H4 (cell line): ENCODE measurements at places on chromosomes 11 and 22. TPM values are rescaled to one million over a fixed set of nuclear protein-coding genes. Genes with fewer than 3 reads are reported as not detected.

Gene TREH
- not detected in 2 replicates for total RNA-seq

Gene RTN4R
- total RNA-seq, result 3.2 TPM in 2 replicates

DNA sequence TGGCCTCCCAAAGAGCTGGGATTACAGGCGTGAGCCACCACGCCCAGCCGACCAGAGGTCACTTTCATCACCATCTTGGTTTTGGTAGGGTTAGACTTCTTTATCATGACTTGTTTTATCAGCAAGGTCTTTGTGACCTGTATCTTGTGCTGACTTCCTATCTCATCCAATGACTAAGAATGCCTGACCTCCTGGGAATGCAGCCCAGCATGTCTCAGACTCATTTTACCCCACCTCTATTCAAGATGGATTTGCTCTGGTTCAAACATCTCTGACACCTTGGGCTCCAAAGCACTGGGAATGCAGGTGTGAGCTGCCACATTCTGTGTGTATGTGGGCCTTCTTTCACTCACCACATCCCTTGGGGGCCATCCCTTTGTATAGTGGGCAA lies 5.1 kb upstream of the TALDO1 start:
- DNase-seq, result no peak

GRCh38 chr11:45921561-45922424 lies 663 bp upstream of the LARGE2 start:
- DNase-seq, result no peak

Gene PAAF1
- total RNA-seq, result 13.0 TPM in 2 replicates

Gene ART5
- 0.33 TPM in 1 of 2 replicates, not detected in the other for total RNA-seq

- DNase-seq, result no peak
These were observed 6.8 kb upstream of the GGA1 start for GRCh38 chr22:37601540-37602442.

Gene MRGPRE
- not detected in 2 replicates for total RNA-seq

Gene MUC6
- total RNA-seq, result not detected in 2 replicates

- peak; percentile 60 for DNase-seq
These were observed 125.0 kb upstream of the ARHGAP42 start for GRCh38 chr11:100562128-100562527.

GRCh38 chr11:11979488-11980117 lies 28.8 kb downstream of the DKK3 start:
- DNase-seq, result peak; percentile 59

- DNase-seq, result no peak
These were observed 146.0 kb upstream of the TBCEL start for GRCh38 chr11:120877746-120878365.

Gene GAB2
- total RNA-seq, result 0.70 and 1.0 TPM in 2 replicates

Gene MPPED2
- total RNA-seq, result 1.8 and 3.5 TPM in 2 replicates

DNA sequence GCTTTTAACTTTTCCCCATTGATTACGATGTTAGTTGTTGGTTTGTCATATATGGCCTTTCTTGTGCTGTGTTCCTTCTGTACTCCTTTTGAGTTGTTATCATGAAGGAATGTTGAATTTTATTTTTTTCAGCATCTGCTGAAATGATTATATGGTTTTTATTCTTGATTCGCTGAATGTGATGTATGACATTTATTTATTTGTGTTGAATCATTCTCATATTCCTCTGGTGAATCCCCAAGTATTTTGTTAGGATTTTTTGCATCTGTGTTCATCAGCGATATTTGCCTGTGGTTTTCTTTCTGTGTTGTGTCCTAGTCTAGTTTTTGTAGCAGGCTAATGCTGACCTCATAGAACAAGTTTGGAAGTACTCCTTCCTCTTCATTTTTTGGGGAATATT lies 78.2 kb downstream of the GGT1 start:
- DNase-seq, result no peak

DNA sequence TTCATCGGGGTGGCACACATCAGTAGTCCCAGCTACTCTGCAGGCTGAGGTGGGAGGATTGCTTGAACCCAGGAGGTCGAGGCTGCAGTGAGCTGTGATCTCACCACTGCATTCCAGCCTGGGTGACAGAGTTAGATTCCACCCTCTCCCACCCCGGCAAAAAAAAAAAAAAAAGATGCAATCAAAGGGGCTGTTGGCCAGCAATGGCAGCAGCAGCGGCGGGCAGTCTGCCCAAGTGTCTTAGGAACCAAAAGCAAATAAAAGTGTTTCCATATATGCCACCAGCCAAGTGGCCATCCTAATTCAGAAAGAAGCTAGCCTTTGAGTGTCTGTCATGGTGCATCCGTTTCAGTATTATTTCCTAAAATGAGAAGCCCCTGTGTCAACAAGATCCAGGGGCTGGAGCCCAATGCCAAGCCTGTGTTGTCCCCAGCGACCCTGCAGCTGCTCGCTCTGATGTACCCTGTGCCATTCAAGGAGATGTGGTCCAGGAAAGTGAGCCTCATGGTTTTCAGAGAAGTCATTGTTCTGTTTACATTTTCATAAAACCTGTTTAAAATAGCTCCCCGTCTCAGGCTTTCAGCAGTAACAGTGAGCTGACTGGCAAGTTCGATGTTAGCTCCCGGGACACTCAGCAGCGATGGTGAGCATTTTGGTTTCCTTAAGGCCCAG lies 12.5 kb downstream of the CDPF1 start:
- DNase-seq, result no peak

Gene C2CD2L
- 2.3 and 5.1 TPM in 2 replicates for total RNA-seq

Gene P4HA3
- total RNA-seq, result 0.17 and 0.27 TPM in 2 replicates

Gene IRF7
- 11.7 and 11.9 TPM in 2 replicates for total RNA-seq

DNA sequence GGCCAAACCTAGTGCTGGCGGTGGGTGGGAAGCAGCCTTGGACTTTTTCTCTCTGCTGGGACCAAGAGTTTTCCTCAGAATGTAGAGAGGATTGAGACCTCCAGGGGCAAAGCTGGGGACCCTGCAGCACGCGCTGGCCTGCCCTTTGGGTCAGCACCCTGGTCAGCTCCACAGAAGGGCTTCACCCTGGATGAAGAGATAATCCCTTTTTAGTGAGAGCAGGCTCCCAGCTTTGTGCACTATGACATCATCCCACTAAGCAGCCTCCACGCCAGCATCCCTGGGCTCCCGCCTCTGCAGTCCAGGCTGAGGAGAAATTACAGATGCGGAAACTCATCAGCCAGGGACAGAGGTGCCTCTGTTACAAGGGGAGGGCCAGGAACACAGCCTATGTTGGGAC lies 23.5 kb downstream of the DRICH1 start:
- DNase-seq, result no peak

Gene ARHGAP32
- total RNA-seq, result 4.8 and 5.1 TPM in 2 replicates

GRCh38 chr11:77112641-77113381 lies 10.2 kb downstream of the OMP start:
- DNase-seq, result no peak

Gene SYT7
- total RNA-seq, result 1.9 and 10.8 TPM in 2 replicates

Gene C11orf21
- 0.10 and 1.5 TPM in 2 replicates for total RNA-seq

- DNase-seq, result no peak
These were observed 99.8 kb downstream of the PKNOX2 start for GRCh38 chr11:125264100-125265022.

Gene HSPB2
- not detected in 2 replicates for total RNA-seq

Gene NUCB2
- 66.8 and 83.7 TPM in 2 replicates for total RNA-seq

GRCh38 chr11:62153087-62153395 lies 29.2 kb downstream of the INCENP start:
- DNase-seq, result no peak

- DNase-seq, result no peak
These were observed 19.8 kb downstream of the LRP4 start for GRCh38 chr11:46898396-46899095.

Gene PHETA2
- not detected in 2 replicates for total RNA-seq

GRCh38 chr11:30873924-30874610 lies 287.9 kb upstream of the MPPED2 start:
- DNase-seq, result no peak

Gene OR8H2
- total RNA-seq, result not detected in 2 replicates

- DNase-seq, result no peak
These were observed 3.6 kb upstream of the MAPK8IP1 start for GRCh38 chr11:45881708-45882368.

- DNase-seq, result no peak
These were observed 1.7 kb downstream of the DRD4 start for GRCh38 chr11:638631-639331.

DNA sequence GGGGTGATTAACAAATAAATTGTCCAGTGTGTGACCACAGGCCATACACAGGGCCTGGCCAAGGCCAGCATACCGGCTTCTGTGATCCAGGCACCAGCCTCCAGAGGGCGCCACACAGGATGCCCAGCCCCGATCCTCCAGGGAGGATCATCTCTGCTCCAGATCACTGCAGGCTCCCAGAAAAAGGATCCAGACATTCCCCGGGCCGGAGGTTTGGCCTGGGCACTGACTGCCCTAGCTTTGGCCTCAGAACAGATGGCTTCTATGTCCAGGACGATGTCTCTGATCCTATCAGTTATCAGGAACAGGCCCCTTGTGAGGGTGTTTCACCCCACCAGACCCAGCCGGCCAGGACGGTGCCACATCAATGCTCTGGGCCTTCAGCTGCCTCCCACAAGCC lies 74.5 kb upstream of the LMO1 start:
- peak; percentile 30 for DNase-seq

Gene MUC2
- not detected in 2 replicates for total RNA-seq

Gene TBX10
- not detected in 2 replicates for total RNA-seq

GRCh38 chr22:19520007-19520406 lies 4.2 kb downstream of the CLDN5 start:
- no peak for DNase-seq

Gene XKR3
- total RNA-seq, result 0.06 TPM in 1 of 2 replicates, not detected in the other

DNA sequence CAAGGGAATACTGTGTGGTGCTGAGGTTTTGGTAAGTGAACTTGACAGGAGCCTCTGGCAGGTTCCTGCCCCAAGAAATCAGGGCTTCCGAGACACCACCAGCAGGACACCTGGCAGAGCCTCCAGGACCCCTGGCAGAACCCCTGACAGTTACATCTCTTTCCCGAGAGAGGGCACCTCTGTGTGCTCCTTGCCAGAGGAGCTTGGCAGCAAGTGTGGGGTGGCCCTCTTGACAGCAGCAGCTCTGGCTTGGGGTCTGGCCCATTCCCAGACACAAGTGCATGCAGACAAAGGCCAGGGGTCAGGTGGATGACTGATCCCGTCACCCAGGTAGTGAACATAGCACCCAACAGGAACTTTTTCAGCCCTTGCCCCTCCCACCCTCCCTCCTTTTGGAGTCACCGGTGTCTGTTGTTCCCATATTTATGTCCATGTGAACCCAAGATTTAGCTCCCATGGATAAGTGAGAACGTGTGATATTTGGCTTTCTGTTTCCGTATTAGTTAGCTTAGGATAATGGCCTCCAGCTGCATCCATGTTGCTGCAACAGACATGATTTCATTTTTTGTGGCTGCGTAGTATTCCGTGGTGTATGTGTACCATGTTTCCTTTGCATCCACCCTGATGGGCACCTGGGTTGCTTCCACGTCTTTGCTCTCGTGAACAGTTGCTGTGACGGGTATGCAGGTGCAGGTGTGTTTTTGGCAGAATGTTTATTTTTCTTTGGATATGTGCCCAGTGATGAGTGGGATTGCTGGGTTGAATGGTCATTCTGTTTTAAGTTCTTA lies 21.2 kb upstream of the OSBPL5 start:
- DNase-seq, result no peak

Gene RFPL1
- 0.08 TPM in 1 of 2 replicates, not detected in the other for total RNA-seq

Gene HEPACAM
- not detected in 2 replicates for total RNA-seq

DNA sequence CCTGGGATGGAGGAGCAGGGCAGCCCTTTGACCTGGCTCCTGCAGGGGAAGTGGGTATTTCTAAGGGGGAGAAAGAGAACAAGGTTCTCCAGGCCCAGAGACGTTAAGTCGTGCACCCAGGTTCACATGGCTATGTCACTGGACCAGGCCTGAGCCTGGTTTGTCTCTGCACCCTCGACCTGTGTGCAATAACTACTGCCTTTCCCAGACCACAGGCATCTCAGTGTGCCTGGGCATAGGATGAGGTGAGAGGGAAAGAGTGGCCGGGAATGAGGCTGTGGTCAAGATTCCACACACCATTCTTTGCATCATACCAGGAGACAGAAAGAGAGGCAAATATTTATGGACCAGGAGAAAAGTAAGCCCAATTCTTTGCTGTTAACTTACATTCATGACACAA lies 66.8 kb downstream of the PRR5L start:
- DNase-seq, result peak; percentile 77

- DNase-seq, result no peak
These were observed 195.4 kb upstream of the LARGE1 start for GRCh38 chr22:34115722-34116121.

- no peak for DNase-seq
These were observed 18.1 kb downstream of the SLC37A2 start for GRCh38 chr11:125081098-125081798.
